ENCODE measurements at places on chromosomes 13 and 19.

- no peak for DNase-seq
Measured at GRCh38 chr19:53866865-53867224, 838 bp upstream of the MYADM start.

- DNase-seq, result no peak
Measured at GRCh38 chr19:41302624-41303351, 7.2 kb upstream of the CCDC97 start.

DNA sequence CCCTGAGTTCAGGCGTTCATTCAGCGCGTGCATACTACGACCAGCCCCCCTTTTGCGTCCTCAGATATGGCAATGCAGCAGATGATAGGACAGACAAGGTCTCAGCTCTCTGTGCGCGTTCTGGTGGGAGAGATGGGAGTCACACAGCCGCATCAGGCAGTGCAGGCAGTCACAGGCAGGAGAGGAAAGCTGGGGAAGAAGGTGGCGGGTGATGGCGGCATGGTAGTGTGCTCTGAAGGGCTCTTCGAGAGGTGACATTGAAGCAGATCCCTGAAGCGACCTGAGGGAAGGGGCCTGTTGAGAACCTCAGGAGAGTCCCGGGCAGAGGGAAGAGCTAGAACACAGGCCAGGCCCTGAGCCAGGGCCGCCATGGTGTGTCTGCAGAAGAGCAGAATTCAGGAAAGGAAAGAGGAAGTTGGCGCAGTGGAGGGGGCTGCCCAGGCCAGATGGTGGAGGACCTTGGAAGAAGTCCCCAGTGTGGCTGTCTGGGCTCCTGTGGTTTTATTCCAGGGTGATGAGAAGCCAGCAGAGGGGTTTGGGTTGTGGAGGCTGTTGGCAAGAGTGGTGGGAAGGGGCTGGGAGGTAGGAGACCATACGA lies 3.5 kb downstream of the USF2 start:
- DNase-seq, result no peak

- DNase-seq, result no peak
Measured at GRCh38 chr13:70623239-70623638, 515.0 kb upstream of the KLHL1 start.

- DNase-seq, result no peak
Measured at GRCh38 chr13:48265217-48265815, 32.3 kb downstream of the ITM2B start.

- DNase-seq, result no peak
Measured at GRCh38 chr19:5695649-5696195, 5.6 kb downstream of the RPL36 start.

DNA sequence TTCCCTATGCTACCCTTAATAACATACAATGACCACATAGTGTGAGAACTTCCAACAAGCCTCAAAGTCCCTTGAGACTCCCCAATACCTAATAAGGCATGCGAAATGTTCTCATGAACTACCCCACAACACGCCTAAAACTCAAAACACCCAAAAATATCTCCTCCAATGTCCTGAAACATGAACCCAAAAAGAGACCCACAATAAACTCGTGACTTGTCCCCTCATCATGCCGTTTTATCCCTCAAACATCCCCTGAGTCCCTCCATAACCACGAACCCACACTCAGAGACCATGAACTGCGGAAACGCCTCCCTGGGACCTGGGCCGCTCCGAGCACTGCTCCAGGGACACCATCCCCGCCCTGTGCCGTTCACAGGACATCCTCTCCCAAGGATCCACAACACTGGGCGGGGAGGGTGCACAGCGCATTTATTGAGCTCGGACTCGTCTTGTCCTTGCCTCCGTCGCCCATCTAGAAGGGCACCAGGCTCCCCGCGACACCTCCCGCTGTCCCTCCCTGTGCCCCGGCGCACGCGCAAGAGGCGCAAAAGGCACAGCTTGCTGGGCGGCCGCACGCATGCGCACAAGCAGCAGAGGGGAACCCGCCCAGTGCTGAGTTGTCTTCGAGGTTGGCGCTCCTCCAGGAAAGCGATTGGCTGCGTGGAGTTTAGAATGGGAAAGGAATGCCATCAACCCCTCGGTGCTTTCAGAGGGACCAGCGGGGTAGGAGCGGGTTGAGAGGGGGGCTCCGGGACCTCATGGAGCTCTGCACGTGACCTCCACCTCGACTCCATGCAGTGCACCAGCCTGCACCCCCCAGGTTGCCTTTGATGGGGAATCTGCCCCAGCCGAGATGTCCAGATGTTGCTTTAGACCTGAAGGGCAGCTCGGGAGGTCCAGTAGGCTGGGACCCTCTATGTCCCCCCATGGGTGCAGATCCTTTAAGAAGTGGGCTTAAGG lies 8.8 kb downstream of the FXYD3 start:
- DNase-seq, result peak; percentile 96

- no peak for DNase-seq
Measured at GRCh38 chr13:114166381-114167131, 12.5 kb upstream of the CFAP97D2 start.

GRCh38 chr13:33087790-33088189 lies 71.6 kb downstream of the KL start:
- DNase-seq, result no peak

DNA sequence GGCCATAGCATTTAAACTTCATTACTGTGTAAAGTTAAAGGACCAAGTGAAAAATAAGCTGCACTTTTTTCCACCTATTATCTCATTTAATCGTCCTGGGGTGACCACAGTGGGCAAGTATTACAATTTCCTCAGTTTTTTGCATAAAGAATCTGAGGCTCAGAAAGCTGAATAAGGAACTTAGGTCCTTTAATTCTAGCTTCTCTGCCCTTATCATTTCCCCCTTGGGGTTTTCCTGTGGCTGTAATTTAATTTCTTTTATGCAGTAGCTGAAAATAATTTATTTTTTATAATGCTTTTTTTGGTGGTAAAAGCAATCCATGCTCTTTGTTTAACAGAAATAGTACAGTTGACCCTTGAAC lies 59.8 kb upstream of the RCBTB2 start:
- DNase-seq, result no peak

DNA sequence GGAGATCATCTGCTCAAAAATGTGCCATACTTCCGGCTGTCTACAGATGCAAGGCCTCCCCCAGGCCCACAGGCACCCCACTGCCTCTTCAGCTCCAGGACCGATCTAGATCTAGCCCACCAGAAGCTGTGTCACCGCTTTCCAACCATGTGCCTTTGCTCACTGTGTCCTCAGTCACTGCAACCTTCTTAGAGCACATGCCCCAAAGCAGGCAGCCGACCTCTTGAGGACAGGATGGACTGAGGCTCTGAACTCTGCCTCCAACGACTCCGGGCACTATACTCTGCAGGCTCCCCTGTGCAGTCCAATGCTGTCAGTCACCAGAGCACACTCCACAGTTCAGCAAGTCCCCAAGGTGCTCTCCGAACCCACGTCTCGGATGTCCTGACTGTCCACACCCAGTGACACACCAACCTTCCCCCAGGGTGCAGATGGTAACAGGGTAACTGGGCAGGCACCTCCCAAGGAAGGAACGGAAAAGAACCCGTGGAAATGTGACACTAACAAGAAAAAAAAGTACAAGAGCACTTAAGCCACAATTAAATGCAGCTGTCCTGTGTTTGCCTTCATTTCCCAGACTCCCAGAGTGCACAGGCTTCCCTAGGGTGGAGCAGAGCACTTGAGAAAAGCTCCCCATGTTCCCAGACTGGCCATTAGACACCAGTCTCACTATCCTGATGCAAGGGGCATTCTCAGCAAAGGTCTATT lies 4.8 kb downstream of the STK24 start:
- DNase-seq, result no peak

GRCh38 chr13:50428183-50428877 lies 413.1 kb downstream of the KCNRG start:
- no peak for DNase-seq
